AG20443 (cell line): ENCODE measurements at places on chromosomes 7 and 10.

DNA sequence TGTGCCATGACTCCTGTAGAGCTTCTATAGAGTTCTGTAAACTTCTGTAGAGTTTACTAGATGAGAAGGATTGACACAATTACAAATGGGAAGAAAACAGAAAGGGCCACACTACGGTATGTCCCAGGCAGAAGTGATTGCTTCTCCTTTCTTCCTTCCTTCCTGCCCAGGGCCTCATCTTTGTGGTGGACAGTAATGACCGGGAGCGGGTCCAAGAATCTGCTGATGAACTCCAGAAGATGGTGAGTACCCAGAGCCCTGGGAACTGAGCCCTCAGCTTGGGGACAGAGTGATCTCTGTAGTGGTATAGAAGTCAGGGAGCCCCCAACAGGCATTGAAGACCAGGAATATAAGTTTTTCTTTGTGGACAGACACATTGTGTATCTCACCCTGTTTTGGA is 1.7 kb downstream of the ARF5 start:
- no peak for DNase-seq

DNA sequence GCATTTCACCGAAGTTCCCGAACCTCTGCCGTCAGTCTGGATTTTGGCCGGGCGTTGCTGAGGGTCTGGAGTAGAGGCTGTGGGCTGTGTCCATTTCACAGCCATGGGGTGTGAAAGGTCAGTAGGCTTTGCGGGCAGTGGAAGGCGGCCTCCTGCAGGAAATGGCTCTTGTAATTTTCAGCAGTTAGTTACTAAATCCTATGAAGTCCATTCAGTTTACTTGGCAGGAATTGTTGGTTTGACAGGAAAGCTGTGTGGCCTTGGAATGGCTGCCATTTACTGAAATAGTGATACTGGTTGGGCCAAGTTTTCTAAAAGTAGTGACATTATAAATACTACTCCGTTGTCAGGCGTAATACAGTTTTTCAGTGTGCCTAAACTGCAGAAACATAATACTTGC is 303.7 kb downstream of the CCDC3 start:
- DNase-seq, result no peak

DNA sequence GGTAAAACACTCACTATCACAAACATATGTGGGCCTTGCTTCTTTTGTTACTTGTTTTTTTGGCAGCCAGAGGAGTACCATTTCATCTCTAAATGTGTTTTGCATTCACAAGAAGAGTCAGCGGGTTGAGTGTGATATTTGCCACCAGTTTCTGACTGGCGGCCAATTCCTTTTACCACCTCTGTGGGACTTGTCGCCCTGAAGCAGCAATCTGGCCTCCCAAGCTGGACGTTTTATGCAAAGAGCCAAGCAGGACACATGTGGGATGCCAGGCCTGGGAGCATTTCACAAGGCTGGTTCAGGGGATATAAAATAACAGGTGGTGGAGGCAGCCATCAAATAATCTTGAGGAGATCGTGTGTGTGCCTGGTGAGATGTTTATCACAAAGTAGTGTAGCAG is 61.8 kb upstream of the TRIL start:
- no peak for DNase-seq

- no peak for DNase-seq
Observed at GRCh38 chr10:70459061-70459773, 17.7 kb upstream of the NODAL start.

DNA sequence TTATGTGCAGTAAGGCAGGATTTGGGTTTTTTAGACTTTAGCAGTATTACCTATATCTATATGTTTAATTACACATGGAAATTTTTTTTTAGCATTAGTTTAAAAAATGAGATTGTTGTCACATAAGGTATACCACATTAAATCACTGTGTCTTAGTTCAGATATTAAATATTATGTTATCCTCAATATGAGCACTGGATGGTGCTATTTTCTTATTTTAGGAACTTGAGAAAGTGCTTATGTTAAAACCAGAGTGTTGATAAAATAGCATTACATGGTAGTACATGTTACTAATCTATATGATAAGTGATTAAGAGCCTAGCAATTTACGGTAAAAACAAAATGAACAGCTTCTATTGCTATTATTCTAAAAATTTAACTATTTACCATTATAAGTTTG is 28.8 kb downstream of the MIOS start:
- peak; percentile 37 for DNase-seq

- DNase-seq, result no peak
Observed at GRCh38 chr7:148442933-148443332, 147.6 kb upstream of the C7orf33 start.

DNA sequence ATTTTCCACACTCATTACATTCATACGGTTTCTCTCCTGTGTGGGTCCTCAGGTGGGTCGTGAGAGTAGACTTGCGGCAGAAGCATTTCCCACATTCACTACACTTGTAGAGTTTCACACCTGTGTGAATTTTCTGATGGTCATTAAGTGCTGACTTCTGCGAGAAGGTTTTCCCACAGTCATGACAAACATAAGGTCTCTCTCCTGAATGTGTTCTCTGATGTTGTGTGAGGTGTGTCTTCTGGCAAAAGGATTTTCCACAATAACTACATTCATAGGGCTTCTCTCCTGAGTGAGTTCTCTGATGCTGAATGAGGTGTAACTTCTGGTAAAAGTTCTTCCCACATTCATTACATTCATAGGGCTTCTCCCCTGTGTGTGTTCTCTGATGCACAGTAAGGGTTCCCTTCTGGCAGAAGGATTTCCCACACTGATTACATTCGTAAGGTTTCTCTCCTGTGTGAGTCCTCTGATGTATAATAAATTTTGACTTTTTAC is 15.1 kb downstream of the ZNF12 start:
- DNase-seq, result no peak

DNA sequence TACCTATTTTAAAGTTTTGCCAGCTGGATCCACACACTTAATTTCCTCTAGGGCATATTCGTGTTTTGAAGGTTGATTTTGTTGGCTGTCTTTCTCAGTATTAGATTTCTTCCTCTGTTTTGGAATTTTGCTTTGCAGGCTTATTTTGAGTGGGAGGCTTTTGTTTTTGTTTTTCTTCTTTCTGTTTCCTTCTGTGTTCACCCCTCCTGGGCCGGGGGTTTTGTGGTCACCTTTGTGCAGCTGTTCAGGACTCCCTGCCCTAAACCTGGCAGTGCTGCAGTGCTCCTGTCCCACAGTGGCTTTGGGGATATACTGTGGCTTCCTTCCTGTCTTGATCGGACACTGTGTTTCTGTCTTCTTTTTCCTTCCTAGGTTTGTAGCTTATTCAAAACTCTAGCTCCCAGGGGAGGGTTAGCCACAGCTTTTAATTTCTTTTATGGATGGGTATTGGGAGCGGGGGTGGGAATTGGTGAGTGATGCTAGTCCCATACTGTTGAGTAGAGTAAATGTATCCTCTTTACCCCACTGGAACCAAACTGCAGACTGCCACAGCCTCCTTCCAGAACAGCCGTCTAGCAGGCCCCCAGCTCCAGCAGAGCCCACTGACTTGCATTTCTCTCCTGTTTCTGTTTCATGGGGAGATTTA is 228.7 kb upstream of the FZD8 start:
- DNase-seq, result no peak

GRCh38 chr10:44030738-44031137 is 354.2 kb downstream of the CXCL12 start:
- DNase-seq, result no peak

- no peak for DNase-seq
Observed at GRCh38 chr10:129552119-129552518, 85.1 kb downstream of the MGMT start.

GRCh38 chr10:101114646-101115045 is 16.5 kb upstream of the TLX1 start:
- DNase-seq, result no peak

DNA sequence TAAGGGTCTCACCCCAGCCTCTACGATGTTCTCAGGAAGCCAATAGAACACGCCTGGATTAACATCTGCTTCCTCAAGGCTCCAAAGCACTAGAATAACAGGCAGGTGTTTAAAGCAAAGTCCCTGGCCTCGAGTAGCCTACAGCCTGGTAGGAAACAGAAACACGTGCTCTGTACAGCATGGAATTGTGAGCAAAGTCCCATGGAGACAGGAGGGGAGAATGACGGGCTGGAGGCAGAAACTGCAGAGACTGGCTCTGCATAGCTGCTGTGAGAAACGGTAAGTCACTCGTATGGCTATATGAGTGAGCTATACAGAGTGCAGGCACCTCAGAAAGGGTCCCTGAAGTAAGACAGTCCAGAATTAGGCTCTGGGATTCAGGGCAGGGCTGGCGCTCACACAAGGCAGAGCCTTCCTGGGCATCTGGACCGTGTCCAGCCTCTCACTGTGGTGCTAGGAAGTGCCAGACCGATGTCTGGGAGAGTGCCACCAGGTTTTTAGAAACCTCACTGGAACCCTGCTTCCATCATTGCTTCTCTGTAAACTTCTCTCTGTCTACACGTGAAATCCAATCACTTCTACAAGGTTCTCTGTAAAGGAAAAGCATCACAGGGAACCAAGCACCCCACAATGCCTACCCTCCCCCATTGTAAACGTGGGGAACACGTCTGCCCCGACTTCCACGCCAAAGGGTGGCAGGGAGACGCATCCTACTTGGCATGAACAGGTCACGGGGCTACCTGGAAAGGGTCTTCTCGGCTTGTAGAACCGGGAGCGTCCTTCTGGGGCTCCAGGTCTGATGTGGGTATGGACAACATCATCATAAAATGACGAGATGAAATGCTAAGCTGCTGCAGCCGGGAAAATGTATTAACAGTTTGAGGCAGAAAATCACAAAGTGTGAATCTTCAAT is 38.8 kb upstream of the SHH start:
- DNase-seq, result no peak

GRCh38 chr10:61411706-61412105 is 41.5 kb downstream of the TMEM26 start:
- DNase-seq, result no peak
